MG63 (cell line): ENCODE measurements at places on chromosomes 12 and 14. TPM values are rescaled to one million over a fixed set of nuclear protein-coding genes. Genes with fewer than 3 reads are reported as not detected.

- no peak for DNase-seq
Measured at GRCh38 chr14:104116288-104116755, 22.1 kb upstream of the KIF26A start.

KCNH3 gene
- total RNA-seq: not detected in 2 replicates

GRCh38 chr14:32620724-32621123 is 291.6 kb downstream of the AKAP6 start:
- DNase-seq: no peak

DNA sequence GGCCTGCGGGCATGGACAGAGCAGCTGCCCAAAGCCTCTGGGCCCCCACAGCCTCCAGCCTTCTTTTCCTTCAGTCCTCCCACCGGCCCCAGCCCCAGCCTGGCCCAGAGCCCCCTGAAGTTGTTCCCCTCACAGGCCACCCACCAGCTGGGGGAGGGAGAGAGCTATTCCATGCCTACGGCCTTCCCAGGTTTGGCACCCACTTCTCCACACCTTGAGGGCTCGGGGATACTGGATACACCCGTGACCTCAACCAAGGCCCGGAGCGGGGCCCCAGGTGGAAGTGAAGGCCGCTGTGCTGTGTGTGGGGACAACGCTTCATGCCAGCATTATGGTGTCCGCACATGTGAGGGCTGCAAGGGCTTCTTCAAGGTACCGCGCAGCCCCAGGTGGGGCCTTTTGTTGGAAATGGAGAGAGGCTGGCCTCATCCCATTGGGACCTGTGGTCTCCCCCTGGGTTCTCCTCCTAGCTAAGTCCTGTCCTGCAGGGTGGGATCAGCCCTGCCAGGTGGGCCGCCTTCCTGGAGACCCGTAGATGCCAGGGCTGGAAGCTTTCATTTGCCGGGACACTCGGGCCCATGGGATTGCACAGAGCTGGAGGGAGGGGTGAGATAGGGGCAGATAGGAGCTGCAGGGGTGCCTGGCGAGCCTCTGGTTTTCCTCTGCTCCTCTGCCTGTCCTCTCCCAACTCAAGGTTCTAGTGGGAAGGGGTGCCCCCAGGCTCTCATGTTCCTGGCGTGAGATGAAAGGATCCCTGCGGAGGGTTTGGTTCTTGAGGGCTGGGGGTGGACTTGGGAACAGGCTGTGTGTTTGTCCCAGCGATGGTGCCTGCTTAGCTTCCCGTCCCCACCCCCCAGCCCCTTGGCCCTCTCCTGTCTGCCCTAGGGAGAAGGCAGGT is 3.8 kb downstream of the NR4A1 start:
- no peak for DNase-seq

- no peak for DNase-seq
Measured at GRCh38 chr14:81638656-81639280, 105.1 kb upstream of the SEL1L start.

- no peak for DNase-seq
Measured at GRCh38 chr14:21822109-21822508, 148.5 kb upstream of the OR4E1 start.

- DNase-seq: no peak
Measured at GRCh38 chr14:79587875-79588274, 623.4 kb downstream of the DIO2 start.

DNA sequence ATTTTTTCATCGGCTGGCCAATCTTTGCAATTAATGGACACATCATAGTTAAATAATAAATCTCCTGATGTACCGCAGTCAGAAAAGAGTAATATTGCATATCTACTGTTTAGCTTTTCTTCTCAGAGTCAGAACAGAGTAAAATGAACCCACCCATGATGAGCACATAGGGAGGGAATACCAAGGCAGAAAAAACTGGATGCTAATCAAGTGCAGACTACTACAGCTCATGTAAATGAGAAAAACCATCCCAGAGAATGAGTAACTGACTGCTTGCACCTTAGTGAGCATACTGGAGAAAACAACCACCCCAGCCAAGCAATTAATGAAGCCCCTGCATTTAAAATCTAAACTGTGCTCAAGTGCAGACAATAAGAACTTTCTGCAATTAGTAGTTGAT is 483.7 kb downstream of the MDGA2 start:
- DNase-seq: no peak

- DNase-seq: no peak
Measured at GRCh38 chr12:46446645-46447044, 74.1 kb upstream of the SLC38A2 start.
